Left renal cortex interstitium (tissue), 4 donors: ENCODE measurements at places on chromosomes 6 and 20. TPM values are rescaled to one million over a fixed set of nuclear protein-coding genes. Genes with fewer than 3 reads are reported as not detected.

The PAX1 gene
- not detected for polyA plus RNA-seq

The SAMD10 gene
- polyA plus RNA-seq, result 6.8 TPM

The KCNS1 gene
- polyA plus RNA-seq, result 0.65 TPM

The PDE7B gene
- 10.0 TPM for polyA plus RNA-seq

GRCh38 chr20:57878786-57879424 lies 169.1 kb upstream of the PMEPA1 start:
- DNase-seq, result no peak

DNA sequence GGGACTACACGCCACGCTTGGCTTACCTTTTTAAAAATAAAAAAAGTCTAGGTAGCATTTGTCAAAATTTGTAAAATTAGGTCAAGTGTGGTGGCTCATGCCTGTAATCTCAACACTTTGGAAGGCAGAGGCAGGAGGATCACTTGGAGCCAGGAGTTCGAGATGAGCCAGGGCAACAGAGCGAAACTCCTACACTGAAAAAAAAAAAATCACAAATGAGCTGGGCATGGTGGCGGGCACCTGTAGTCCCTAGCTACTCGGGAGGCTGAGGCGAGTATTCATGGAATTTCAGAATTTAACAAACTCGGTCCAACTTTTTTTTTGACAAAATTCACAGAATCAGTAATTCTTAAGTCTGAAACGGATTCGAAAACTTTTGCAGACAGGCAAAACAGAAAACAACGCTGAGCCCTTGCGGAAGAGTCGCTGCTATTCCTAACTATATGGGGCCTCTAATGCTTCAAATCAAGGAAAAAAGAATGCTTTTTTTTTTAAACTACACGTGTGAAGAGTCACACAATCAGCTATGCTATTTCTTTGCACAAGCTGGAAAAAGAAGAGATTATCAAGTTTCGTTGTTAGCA lies 62.9 kb downstream of the GTF2H5 start:
- no peak for DNase-seq

DNA sequence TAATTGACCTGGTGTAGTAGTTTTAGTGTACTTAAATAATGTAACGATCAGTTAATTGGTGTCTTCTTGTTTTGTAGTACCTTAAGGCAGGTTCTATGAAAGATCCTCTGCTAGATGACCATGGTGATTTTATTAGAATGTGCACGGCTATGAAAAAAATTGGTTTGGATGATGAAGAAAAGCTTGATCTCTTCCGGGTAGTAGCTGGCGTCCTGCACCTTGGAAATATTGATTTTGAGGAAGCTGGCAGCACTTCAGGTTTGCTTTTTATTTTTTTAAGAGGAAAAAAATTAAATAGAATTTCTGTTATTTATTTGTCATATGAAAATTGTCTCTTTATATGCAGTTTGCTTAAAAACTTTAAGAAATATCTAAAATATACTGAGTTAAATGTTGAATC lies 99.2 kb downstream of the MYO6 start:
- no peak for DNase-seq
